ENCODE measurements at places on chromosomes 7 and 10. TPM values are rescaled to one million over a fixed set of nuclear protein-coding genes. Genes with fewer than 3 reads are reported as not detected.

DNA sequence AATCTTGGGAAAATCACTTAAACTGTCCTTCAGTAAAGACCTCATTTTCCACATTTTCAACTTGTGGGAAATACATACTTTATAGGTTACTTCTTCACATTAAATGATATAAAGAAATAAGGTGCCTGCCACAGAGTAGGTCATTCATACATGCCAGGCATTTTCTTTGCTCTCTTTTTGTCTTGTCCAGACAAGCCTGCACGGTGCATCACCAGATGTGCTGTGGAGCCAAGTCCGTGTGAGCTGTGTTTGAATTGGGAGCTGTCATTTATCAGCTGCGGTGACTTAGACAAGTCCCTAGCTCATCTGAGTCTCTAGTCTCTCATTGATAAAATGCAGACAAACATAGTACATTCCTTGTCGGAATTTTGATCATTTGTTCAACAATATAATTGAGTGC is 432.9 kb downstream of the SORCS3 start:
- no peaks in the 10 kb centered on the region for H3K36me3 ChIP-seq
- H3K4me1 ChIP-seq, result no peaks in the 10 kb centered on the region
- H3K4me3 ChIP-seq, result no peak overlapping the region
- no peak for DNase-seq

DPP6 gene
- total RNA-seq, result not detected

DNA sequence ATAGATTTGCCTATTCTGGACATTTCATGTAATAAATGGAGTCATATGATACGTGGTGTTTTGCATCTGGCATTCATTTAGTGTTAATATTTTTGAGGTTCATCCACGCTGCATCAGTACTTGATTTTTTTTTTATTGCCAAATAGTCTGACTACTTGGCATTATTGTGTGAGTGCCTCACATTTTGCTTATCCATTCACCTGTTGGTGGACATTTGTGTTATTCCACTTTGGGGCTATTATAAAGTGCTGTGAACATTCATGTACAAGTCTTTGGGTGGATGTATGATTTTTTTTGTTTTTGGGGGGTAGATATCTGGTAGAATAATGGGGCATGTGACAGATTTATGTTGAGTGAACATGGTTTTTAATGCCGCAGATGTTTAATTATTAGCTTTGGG is 19.7 kb downstream of the CUL1 start:
- no peak for DNase-seq
- H3K27ac ChIP-seq, result no peak overlapping the region
- no peaks in the 10 kb centered on the region for H3K27me3 ChIP-seq
- H3K4me1 ChIP-seq, result peaks cover 9% of the 10 kb centered on the region
- H3K36me3 ChIP-seq, result no peaks in the 10 kb centered on the region

- no peak for DNase-seq
- no peak overlapping the region for H3K27ac ChIP-seq
These were observed 92.8 kb downstream of the WDR37 start for GRCh38 chr10:1148855-1149605.

DNA sequence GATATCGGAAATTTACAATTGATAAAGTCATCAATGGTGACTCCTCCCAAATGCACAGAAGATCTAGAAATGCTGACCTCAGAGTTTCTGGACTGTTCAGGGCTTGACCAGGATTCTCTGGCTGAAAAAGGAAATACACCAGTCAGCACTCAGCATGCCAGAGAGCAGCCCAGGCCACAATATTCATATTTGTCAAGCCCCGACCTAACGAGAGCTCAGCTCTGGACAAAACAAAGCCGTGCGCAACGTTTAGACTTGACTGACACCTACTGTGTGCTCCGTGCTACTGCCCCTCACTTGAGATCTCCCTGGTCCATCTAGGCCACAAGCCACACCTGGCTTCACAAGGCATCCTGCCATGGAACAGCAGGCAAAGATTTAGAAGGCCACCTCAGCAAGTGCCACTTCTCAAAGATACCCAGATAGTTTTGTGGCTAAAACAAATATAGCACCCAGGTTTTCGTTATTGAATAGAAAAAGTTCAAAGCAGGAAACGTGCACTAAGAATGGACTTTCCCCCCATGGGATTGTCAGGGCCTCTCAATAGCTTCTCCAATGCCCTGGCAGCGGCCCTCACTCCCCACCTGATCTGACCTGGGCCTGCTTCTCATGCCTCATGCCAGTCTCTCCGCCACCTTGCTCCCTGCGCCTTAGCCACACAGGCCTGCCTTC is 218.3 kb downstream of the FAM107B start:
- peaks cover 29% of the 10 kb centered on the region for H3K4me1 ChIP-seq
- DNase-seq, result no peak
- no peaks in the 10 kb centered on the region for H3K27me3 ChIP-seq
- H3K36me3 ChIP-seq, result no peaks in the 10 kb centered on the region

CREB5 gene
- total RNA-seq, result 0.49 TPM

DNA sequence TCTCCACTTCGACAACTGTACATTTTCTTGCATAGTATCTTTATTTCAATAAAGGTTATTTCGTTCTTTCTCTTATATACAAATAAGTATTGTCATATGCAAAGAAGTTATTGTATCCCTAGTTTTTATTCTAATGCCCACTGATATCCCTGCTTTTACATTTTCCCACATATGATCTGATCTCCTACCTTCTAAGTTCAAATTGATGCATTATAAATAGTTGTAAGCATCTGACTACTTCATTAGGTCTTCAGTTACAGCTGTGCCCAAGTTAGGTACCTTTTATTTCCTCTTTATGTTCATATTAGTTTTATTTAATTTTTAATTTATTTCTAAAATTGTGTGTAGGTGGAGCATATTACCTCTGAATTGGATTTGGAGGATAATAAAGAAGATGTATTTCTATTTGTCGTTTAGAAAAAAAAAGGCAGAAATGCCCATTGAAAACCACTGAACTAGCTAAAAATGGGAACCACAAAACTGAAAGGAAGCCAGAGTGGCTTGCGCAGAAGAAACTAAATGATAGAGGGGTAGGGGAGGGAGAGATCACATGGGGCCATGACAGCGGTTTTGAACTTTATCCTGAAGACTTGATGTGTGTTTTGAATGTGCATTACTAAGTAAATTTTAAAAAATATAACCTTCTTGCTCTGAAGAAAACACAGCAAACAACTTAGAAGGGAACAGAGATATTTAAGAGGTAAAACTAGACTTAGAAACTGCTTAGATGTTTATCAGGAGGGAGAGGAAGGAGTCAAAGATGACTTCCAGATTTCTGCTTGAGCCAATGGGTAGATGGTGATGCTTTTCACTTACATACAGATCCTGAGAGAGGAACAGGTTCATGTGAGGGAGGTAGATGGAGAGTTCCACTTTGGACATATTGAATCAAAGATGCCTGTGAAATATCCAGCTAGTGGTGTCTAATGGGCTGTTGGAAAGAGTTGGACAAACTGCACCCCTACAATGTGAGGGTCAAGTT is 9.3 kb upstream of the ZC3HAV1L start:
- no peak overlapping the region for H3K4me3 ChIP-seq
- H3K27ac ChIP-seq, result no peak overlapping the region
- H3K36me3 ChIP-seq, result peaks cover 18% of the 10 kb centered on the region
- H3K27me3 ChIP-seq, result no peaks in the 10 kb centered on the region
- H3K4me1 ChIP-seq, result no peaks in the 10 kb centered on the region
- DNase-seq, result no peak

LGI1 gene
- not detected for total RNA-seq

DNA sequence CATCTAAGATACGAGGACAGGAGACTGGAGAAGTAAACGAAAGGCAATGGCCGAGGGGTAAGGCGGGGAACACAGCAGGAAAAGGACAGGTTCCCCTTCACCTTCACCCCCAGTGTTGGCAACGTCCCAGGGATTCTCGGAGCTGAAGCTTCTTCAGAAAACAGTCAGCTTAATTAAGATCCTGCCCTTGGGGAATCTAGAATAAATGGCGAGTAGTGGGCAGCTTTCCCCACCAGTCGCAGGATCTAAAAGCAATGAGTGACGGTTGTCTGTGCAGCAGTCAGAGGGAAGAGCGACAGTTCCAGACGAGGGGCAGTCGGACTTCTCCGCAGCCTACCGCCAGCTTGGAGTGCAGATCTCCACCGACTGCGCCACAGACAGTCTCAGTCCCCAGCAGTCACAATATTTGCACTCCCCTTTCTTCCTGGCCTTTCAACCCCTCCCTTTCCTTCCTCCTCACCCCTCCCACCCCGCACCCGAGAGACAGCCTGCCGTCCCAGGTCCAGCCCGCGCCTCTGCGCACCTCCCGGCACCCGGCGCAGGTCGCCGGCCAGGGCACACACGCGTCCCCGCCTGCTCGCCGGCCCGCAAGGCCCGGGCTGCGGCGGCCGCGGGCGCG is 10.9 kb upstream of the SP8 start:
- H3K27ac ChIP-seq, result no peak overlapping the region
- no peaks in the 10 kb centered on the region for H3K27me3 ChIP-seq
- no peak for DNase-seq
- H3K4me3 ChIP-seq, result peak overlapping the region; percentile 62
- H3K36me3 ChIP-seq, result no peaks in the 10 kb centered on the region

FAM170B gene
- total RNA-seq, result not detected

ELN gene
- total RNA-seq, result 0.17 TPM

- H3K4me3 ChIP-seq, result no peak overlapping the region
- no peak overlapping the region for H3K27ac ChIP-seq
- DNase-seq, result no peak
- peaks cover 13% of the 10 kb centered on the region for H3K27me3 ChIP-seq
These were observed 3.0 kb upstream of the NRP1 start for GRCh38 chr10:33337326-33337957.

GRCh38 chr10:36730316-36730715 is 395.1 kb upstream of the ANKRD30A start:
- no peak overlapping the region for H3K27ac ChIP-seq
- H3K27me3 ChIP-seq, result no peaks in the 10 kb centered on the region
- H3K4me1 ChIP-seq, result no peaks in the 10 kb centered on the region
- H3K4me3 ChIP-seq, result no peak overlapping the region
- DNase-seq, result no peak
- no peaks in the 10 kb centered on the region for H3K36me3 ChIP-seq

UPK3B gene
- total RNA-seq, result 2.3 TPM

- DNase-seq, result no peak
- H3K27me3 ChIP-seq, result no peaks in the 10 kb centered on the region
- peaks cover 25% of the 10 kb centered on the region for H3K4me1 ChIP-seq
- H3K4me3 ChIP-seq, result no peak overlapping the region
- H3K36me3 ChIP-seq, result no peaks in the 10 kb centered on the region
These were observed 22.4 kb upstream of the IFIT1B start for GRCh38 chr10:89355394-89355931.

DDX50 gene
- total RNA-seq, result 25.6 TPM

DNA sequence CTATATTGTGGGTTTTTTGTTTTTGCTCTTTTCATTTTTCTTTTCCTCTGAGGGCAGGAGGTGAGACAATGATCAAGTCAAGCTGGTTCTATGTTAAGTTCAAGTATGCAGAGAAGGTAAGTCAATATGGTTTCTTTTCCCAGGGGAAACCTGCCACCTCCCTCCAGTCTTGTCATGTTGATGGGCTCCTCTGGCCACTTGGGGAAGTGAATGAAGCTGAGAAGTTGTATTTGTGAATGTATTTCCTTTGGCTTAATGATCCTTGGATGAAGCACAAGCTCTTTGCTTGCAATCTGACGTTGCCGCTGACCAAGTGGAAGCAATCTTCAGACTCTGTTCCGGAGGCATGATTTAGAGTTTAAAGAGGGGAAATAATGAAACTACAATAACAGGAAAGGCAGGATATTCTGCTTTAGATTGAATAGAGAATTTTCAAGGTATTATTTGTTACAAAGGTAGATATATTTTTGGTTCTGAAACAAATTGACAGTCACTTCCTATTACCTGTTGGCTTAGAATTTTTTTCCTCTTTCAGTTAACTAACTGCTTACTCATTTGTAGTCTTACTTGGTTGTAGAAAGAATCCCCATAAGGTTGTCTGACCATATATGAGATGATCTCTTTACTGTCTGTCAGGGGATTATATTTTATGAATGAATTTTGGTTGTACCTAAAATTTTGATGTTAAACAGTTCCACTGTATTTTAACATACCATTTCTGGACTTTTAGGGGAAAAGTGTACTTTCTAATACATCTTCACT is 369.6 kb downstream of the AUTS2 start:
- DNase-seq, result no peak
- H3K36me3 ChIP-seq, result no peaks in the 10 kb centered on the region
- no peaks in the 10 kb centered on the region for H3K27me3 ChIP-seq
- no peak overlapping the region for H3K4me3 ChIP-seq
- no peaks in the 10 kb centered on the region for H3K4me1 ChIP-seq
- H3K27ac ChIP-seq, result no peak overlapping the region

DNA sequence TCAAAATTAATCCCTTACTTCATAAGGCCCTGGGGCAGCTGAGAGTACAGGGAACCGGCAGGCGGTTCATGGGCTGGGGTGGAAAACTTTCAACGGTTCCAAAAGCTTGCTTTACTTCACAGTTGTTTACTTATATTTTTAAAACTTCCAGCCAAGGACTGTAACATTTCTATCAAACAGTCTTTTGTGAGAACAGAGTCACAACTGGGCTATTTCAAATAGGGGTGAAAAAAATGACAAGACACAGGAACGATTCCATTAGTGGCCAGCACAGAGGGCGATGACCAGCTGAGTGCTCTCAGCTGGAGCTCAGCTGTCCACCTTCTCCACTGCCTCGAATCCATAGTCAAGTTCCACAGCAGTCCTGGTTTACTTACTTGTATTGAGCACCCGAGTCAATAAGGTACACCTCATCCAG is 48.2 kb downstream of the XPNPEP1 start:
- no peak overlapping the region for H3K4me3 ChIP-seq
- no peaks in the 10 kb centered on the region for H3K27me3 ChIP-seq
- no peak overlapping the region for H3K27ac ChIP-seq

ZKSCAN5 gene
- 10.2 TPM for total RNA-seq

FOXK1 gene
- 60.5 TPM for total RNA-seq

CCDC146 gene
- 6.3 TPM for total RNA-seq

NAT16 gene
- 2.0 TPM for total RNA-seq

GRCh38 chr10:99533496-99534449 is 1.0 kb downstream of the NKX2-3 start:
- no peaks in the 10 kb centered on the region for H3K4me1 ChIP-seq
- H3K27ac ChIP-seq, result no peak overlapping the region
- DNase-seq, result no peak
- peaks cover 3% of the 10 kb centered on the region for H3K27me3 ChIP-seq

COBL gene
- total RNA-seq, result 19.3 TPM

IL6 gene
- total RNA-seq, result not detected

DNA sequence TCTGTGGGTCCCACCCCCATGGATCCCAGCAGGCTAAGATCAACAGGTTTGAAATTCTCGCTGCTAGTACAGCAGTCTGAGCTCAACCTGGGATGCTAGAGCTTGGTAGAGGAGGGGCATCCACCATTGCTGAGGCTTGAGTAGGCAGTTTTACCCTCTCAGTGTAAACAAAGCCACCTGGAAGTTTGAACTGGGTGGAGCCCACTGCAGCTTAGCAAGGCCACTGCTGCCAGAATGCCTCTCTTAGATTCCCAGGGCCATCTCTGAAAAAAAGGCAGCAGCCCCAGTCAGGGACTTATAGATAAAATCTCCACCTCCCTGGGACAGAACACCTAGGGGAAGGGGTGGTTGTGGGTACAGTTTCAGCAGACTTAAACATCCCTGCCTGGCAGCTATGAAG is 190.0 kb upstream of the CACNA2D1 start:
- H3K4me3 ChIP-seq, result no peak overlapping the region
- no peaks in the 10 kb centered on the region for H3K36me3 ChIP-seq
- no peak for DNase-seq

GRCh38 chr10:70776455-70777005 is 8.6 kb downstream of the TBATA start:
- no peaks in the 10 kb centered on the region for H3K36me3 ChIP-seq
- no peak overlapping the region for H3K27ac ChIP-seq
- no peaks in the 10 kb centered on the region for H3K27me3 ChIP-seq
- H3K4me1 ChIP-seq, result no peaks in the 10 kb centered on the region

Data from HCT116 (cell line).